Stimulated activated CD4-positive, alpha-beta T cell treated with anti-CD3 and anti-CD28 coated beads, Interleukin-4, amount 100 ng/mL, for 24 hours (primary cell): ENCODE measurements at places on chromosomes 16 and 17.
A peak's percentile ranks its signal among the peaks of the same experiment; 100 is the strongest.

DNA sequence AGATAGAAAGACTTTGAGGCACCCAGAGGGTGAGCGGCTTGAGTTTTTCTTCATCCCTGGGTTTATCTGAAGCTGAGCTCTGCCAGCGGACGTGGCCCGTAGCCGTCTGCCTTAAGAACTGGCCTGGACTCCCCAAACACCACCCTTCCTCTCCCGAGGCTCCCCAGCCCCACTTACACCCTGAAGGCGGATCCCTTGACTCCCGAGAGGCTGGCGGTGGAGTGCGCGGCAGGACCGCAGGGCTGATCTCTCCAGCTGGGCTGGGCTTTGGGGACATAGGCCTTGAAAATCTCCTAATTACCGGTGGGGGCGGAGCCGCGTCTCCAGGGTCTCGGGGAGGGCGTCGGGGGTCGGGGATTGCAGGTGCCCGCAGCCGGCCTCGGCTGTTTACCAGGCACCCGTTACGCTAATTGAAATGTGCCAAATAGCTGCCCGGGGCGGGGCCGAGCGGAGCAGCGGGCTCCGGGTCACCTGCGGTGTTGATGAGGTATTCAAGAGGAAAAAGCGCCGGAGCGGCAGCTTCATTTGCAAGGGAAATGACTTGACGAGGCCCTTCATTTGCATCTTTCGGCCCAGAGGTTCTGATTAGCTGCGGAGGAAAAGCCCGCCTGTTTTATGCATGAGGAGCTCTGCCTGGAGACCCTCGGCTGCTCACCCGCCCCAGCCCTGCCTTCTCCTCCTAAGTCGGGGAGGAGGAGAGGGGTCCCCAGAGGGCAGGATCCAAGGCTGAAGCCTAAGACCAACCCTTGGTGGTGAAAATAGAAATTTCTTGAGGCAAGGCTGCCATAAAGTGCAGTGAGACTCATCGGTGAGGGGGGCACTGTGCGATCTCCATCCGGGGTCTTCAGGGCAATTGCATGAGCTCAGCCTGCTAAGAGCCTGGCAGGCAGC, 100.7 kb downstream of the MGAT5B start:
- peak; percentile 52 for DNase-seq

GRCh38 chr16:52035436-52035835, 511.5 kb downstream of the TOX3 start:
- no peak for DNase-seq

DNA sequence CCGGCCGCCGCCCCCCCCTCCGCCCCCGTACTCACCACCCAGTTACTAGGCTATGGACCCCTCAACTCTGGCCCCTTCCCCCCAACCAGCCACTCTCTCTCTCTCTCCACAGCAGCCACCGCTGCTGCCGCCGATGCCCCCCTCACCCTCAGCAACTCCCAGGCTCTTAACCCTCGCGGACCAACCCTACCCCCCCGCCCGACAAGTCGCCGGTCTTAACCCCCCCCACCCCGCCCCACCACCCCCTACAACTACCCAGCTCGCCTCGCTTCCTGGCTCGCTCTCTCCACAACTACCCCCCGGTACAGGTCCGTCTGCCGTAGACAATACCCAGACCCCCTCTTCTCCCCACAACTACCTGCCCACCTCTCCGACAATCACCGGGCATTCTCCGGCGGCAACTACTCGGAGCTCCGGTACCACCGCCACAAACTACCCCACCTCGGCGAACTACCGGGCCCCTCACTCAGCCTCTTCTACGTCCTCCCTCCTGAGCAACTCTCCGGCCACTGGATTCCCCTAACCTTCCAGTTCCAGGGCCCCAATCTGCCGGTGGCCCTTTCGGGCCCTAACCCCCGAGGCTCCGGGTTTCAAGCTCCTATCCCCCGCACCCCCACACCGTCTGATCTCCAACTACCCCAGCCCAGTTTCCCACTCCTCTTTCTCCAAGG, 702 bp downstream of the PHF23 start:
- no peak for DNase-seq

DNA sequence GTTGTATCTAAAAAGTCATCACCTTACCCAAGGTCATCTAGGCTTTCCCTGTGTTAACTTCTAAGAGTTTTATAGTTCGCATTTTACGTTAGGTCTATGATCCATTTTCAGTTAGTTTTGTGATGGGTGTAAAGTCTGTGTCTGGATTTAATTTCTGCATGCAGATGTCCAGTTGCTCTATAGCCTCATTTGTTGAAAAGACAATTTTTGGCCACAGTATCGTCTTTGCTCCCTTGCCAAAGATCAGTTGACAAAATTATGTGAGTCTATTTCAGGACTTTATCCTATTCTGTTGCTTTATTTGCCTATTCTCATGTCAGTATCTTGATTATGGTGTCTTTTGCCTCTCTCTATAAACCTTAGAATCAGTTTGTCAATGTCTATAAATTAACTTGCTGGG, 85.1 kb downstream of the METRNL start:
- DNase-seq: no peak

- DNase-seq: no peak
Observed at GRCh38 chr17:72592967-72593325, 472.1 kb downstream of the SOX9 start.

GRCh38 chr17:6994666-6995256, 1.1 kb upstream of the ALOX12 start:
- DNase-seq: no peak
